Stimulated activated CD8-positive, alpha-beta memory T cell treated with anti-CD3 and anti-CD28 coated beads, Interleukin-2, amount 100 ng/mL, for 1 hour (primary cell): ENCODE measurements at places on chromosomes 12 and 14.

DNA sequence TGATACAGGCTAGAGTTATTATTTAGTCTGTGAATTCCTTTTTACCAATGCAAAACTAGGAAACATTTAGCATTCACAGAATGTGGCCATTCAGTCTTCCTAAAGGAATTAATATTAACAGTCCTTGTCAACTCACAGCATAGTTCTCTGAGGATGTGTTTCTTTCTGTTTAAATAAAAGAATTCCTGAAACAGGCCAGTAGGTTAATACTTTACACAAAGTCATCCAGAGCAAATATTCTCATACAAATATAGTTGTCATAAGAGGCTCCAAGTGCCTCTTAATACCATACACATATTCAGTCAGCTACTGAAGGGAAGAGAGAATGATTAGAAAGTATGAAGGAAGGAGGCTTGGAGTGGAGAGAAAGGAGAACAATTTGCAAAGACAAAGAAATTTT lies 120.1 kb downstream of the LMNTD1 start:
- no peak for DNase-seq

GRCh38 chr12:52628111-52628507 lies 9.8 kb upstream of the KRT73 start:
- no peak for DNase-seq

- no peak for DNase-seq
Observed at GRCh38 chr12:51048661-51049251, 629 bp downstream of the LETMD1 start.

GRCh38 chr14:65704437-65704836 lies 291.9 kb downstream of the FUT8 start:
- DNase-seq = no peak

DNA sequence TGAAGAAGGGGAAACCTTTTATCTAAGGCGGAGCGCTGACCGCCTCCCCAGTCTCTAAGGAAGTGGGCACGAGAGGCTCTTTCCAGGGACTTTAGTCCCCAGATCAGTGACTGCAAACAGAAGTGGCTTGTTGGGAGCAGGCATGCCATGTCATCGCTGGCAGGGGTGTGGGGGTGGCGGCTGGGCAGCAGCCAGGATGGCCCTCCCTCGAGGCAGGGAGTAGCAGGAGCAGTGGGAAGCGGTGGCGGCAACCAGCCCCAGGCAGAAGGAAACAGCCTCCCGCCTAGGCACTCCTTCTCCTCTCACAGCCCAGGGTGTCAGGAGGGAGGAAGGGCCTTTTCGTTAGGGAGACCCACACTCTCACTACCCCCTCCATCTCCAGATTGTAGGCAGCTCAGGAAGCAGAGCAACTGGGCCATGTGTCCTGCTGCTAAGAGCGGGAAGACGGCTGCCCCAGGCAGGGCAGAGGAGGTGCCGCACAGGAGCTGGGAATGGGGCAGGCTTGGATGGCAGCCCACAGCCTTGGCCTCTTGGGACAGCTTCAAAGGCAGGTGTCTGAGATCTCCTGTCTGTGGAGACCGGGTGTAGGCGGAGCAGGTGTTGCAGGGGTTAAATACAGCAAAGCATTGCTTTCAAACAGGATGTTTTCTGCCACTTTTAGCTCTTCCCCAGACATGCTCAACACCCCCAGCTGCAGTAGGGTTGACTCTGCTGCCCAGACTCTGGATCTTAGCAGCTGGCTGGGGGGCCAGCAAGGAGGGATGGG lies 21.8 kb downstream of the VDR start:
- DNase-seq = no peak

DNA sequence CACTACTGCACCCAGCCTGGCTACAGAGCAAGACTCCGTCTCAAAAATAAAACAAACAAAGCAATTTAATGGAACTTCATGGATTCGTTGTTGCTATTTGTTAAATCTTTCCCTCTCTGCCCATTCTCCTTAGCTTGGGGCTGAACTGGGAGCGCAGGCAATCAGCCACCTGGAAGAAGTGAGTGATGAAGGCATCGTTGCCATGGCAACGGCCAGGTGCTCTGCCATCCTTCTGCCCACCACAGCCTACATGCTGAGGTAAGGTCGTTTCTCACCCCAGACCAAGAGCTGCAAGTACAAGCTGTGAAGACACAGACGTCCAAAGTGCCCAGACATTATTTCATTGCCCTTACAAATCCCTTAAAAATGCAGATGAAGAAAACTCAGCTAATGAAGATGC lies 19.1 kb downstream of the AMDHD1 start:
- no peak for DNase-seq

DNA sequence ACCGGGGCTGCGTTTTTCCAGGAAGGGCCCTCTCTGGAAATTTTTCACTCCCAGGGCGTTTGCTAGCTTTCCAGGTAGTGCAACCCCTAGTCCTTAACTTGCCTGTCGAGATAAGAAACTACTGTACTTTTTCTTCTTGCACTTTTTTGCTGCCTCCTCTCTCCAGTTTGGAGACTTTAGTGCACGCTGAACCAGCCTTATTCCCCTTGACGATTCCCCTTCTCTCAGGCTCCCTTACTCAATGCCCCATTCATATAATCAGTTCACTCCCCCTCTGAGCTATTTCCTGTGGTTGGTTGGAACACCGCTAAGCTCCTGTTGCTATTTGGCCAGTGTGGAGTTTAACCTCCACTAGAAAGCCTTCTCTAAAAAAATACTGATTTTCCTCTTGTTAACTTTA lies 682 bp downstream of the CREBL2 start:
- no peak for DNase-seq

- no peak for DNase-seq
Observed at GRCh38 chr12:104486943-104487819, 30.4 kb downstream of the CHST11 start.

DNA sequence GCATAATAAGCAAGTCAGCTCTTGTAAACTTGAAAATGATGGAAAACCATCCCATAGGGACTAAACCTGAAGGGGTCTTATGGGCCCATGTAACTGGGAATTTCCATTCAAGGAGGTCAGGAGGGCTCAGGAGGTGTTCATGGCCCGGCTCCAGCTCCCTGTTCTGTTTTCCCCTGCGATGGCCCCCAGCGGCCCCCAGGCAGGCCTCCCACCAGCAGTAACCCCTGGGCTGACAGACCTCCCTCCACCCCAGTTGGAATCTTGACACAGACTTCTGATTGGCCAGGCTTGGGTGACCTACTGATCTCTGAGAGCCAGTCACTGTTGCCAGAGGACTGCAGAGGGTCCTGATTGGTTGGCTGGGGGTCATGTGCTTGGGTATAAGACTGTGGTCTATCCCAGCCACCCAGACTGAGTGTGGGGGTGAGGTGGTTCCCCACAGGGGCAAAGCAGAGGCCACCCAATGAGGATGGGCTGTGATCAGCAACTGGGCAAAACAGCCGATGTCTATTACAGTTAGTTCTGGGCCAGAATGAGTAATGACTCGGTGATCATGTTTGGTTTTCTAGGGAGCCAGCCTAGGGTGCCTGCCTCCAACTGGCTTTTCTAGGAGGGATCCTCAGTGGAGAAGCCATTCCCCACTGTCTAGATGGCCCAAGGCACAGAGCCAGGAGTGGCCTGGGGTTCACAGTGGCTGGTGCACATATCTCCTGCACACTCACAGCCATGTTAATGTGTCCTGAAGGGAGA lies 27.0 kb downstream of the RHOF start:
- DNase-seq = no peak

GRCh38 chr12:103839609-103840461 lies 1.2 kb downstream of the NT5DC3 start:
- DNase-seq = no peak

- no peak for DNase-seq
Observed at GRCh38 chr12:49293056-49293956, 1.6 kb upstream of the PRPH start.

GRCh38 chr14:50389668-50390441 lies 6.8 kb downstream of the CDKL1 start:
- no peak for DNase-seq

- no peak for DNase-seq
Observed at GRCh38 chr12:131684015-131684725, 26.7 kb upstream of the SFSWAP start.

- DNase-seq = no peak
Observed at GRCh38 chr12:668090-668481, 4.8 kb upstream of the NINJ2 start.

GRCh38 chr12:51388069-51388799 lies 3.0 kb downstream of the GALNT6 start:
- no peak for DNase-seq

DNA sequence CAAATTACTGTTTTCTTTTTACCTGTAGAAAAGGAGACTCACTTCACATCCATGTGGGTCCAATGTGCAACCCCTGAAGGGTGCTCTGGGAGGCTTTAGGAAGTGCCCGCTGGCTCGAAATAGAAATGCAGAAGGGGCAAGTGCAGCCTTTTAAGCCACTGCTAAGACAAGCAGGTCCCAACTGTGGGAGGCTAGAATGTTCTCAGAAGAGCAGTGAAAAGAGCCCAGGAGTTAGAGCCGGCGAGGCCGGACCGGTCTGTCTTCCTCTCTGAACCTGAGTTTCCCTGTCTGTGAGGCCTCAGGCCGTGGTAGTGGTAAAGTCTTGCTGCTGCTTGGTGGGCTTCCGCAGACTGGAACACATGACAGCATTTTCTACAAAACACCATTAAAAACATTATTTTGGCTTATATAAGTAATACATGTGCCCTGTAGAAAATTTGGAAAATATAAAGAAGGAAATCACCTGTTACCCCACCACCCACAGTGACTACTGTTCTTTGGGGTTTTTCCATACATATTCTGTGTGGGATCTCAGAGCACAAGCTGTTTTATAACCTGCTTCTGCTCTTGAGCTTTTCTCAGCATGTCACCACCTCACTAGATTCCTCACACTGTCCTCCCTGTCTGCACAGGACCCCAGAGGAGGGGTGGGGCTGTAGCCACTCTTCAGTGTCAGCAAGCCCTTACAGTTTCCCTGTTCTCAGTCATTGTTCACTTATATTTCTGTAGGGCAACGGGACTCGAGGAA lies 6.0 kb downstream of the CKB start:
- DNase-seq = no peak

GRCh38 chr12:87280893-87281292 lies 748.3 kb downstream of the C12orf50 start:
- no peak for DNase-seq

GRCh38 chr12:83349907-83350611 lies 663.4 kb downstream of the TMTC2 start:
- DNase-seq = no peak

- no peak for DNase-seq
Observed at GRCh38 chr12:70190262-70191010, 52.8 kb upstream of the CNOT2 start.

GRCh38 chr12:65113621-65114035 lies 7.5 kb downstream of the WIF1 start:
- DNase-seq = no peak

- no peak for DNase-seq
Observed at GRCh38 chr12:56361487-56362129, 1.0 kb downstream of the APOF start.
